Islet precursor cell (in vitro differentiated cells): ENCODE measurements at places on chromosomes 2 and 18.

DNA sequence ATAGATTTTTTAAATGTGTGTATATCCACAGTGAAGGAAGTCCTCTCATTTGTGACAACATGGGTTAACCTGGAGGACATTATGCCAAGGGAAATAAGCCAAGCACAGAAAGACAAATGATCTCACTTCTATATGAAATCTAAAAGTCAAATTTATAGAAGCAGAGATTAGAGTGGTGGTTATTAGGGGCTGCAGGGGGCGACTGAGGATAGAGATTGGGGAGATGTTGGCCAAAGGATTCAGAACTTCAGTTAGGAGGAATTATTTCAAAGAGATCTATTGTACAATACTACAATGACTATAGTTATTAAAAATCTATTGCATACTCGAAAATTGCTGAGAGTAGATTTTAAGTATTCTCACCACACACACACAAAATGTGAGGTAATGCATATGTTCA lies 252.4 kb upstream of the SLC39A10 start:
- no peak for DNase-seq

- DNase-seq = no peak
Observed at GRCh38 chr2:182366628-182367027, 60.2 kb downstream of the PDE1A start.

DNA sequence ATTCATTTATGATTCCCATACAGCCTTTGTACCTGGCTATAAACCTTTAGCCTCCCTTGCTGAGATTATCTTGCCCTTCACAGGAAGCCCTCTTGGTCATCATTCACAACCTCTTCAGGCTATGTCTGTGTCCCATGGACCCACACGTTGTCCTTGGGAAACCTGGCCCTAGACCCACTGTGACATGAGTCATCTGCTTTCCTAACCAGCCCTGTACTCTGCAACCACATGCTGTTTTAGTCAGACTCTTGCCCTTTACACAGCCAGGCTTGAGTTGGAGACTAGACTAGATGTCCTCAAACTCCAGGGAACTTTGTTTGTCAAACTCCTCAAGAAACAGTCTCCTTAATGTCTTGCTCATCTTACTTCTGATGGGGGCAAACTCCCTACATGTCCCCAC lies 229.3 kb upstream of the ZSWIM2 start:
- DNase-seq = no peak

- DNase-seq = no peak
Observed at GRCh38 chr18:23992941-23993280, 21.6 kb upstream of the TTC39C start.

- no peak for DNase-seq
Observed at GRCh38 chr2:231177156-231178025, 21.0 kb upstream of the ARMC9 start.
